ENCODE measurements at places on chromosomes 2 and 18. TPM values are rescaled to one million over a fixed set of nuclear protein-coding genes. Genes with fewer than 3 reads are reported as not detected.

The ANAPC1 gene
- polyA plus RNA-seq = 31.8 TPM

The LBX2 gene
- polyA plus RNA-seq = 2.2 TPM

The PDE1A gene
- 18.1 TPM for polyA plus RNA-seq

The CTNNA2 gene
- 3.1 TPM for polyA plus RNA-seq

All from left renal cortex interstitium (tissue), 4 donors.